ENCODE measurements at places on chromosomes 12 and 14. TPM values are rescaled to one million over a fixed set of nuclear protein-coding genes. Genes with fewer than 3 reads are reported as not detected.

DNA sequence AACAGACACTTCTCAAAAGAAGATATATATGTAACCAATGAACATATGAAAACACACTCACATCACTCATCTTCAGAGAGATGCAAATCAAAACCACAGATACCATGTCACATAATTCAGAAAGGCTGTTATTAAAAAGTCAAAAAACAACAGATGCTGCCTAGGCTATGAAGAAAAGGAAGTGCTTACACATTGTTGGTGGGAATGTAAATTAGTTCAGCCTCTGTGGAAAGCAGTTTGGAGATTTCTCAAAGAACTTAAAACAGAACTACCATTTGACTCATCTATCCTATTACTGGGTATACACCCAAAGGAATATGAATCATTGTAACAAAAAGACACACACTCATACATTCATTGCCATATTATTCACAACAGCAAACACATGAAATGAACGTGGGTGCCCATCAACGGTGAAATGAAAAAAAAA is 35.1 kb downstream of the EIF2S3B start:
- DNase-seq = no peak

DNA sequence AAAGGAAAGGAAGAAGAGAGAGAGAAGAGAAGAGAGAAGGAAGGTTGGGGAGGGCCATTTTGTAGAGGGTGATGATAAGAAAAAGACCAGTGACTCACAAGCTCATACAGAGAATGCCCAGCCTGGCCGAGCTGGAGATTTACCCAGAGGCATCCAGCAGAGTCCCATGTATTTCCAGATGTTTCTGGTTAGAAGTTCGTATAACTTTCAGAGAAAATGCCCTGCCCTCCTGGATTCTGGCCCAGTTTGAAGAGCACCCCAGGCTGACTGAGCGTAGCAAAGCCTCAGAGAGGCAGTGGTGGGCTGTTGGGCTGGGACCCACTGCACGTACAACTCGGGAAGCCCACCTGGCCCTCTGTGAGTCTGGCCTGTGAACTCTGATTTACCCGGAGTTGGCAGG is 221.8 kb downstream of the SLC41A2 start:
- no peak for DNase-seq

DNA sequence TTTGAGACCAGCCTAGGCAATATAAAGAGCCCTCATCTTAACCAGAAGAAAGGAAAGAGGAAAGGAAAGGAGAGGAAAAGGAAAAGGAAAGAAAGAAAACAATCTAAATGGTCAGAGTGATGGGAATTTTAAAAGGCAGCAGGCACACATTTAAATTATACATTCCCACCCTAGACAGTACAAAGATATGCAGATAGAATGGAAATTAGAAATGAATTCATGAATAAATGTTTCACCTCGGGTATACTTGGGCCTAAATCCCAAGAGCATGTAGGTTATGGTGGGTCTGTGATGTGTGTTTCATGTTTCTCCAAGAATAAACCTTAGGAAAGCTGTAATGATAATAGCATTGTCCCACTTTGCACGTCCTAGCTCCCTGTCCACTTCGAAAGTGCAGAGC is 104.6 kb upstream of the SLCO1C1 start:
- no peak for DNase-seq

- no peak for DNase-seq
Observed at GRCh38 chr14:65100922-65101541, 1.3 kb downstream of the MAX start.

DNA sequence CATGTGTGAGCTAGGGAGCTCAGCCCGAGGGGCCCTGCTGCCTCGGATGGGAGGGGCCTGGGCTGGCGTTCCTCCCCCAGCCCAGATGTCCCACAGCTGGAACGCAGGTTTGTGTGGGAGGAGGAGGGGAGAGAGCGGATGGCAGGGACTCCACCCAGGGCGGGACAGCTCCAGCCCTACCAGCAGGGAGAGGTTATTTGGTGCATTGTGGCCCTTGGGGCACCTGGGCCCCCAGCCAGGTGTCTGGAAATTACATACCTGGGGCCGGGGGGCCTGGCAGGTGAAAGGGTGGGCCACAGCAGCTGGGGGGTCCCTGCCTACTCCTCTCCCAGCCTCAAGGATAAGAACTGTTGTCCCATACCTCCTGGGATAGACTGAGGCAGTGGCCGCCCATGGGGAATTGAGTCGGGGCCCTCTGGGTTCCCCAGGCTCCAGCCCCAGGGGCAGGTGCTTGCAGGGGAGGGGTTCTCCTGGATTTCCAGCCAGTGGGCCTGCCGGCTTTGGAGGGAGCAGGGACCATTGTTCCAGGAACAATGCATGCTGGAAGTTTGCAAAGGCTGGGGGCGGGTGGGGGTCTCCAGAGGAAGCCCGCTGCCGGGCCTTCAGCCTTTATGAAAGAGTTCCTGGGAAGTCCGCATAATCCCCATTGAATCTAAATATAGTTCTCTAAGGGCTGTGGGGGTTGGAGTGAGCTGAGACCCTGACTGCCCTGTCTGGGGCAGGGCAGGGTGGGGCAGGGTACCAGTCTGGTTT is 1.2 kb downstream of the KIF26A start:
- DNase-seq = peak; percentile 76

The BMP4 gene
- total RNA-seq = 6.5 TPM

The ABCD2 gene
- total RNA-seq = 26.0 TPM

All from mesenteric fat pad (tissue), 1 donor.